ENCODE measurements at places on chromosomes 1 and 21.

- DNase-seq: no peak
These were observed 13.1 kb downstream of the VPS26C start for GRCh38 chr21:37253991-37254390.

DNA sequence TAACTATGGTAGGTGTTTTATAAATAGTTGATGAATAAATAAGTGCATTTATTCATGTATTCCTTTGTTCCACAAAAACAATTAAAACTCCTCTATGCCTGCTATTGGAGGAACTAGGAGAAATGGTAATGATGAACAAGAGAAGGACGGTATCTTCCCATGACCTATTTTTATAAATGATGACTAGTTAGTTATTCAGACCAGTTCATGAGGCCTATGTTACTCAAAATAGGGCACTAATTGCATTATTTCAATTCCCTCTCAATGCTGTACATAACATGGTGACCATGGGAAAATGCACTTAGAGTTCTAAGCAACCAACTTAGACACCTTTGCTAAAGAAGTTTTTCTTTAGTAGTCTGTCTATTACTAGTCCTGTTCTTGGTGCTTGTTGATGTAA is 53.1 kb downstream of the XCL1 start:
- DNase-seq: no peak

DNA sequence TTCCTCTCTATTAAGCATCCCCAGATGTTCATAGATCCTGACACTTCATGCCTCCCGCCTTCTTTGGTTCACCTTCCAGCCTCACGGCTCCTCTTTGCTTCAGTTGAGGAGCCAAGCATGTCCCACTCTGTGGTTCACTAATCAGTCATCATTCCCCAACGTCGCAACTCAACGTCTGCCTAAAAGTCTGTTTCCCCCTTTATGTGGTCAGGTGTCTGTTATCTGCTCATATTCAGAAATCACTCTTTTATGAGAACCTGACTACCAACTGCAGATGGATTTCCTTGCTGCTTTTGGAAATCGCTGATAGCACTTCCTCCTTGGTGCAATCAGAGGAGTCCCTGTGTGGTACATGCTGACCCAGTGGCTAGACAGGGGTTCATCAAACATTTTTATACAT is 94.1 kb upstream of the VANGL1 start:
- DNase-seq: no peak

DNA sequence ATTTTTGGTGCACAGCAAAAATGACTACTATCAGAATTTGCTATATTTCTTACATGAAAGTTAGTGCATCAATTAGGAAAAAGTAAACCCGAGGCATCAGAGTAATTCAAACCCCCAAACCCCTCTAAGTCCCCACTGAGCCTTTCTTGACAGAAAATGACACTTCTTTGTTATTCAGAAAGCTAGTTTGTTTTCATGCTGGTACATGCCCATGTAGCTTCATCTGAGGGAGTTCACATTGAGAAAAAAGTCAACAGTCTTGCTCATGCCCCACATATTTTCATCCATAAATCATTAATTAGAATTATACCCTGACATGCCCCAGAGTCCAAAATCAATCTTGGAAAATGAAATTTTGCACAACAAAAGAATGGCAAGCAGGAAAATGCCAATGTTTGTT is 39.9 kb upstream of the PDC start:
- no peak for DNase-seq

DNA sequence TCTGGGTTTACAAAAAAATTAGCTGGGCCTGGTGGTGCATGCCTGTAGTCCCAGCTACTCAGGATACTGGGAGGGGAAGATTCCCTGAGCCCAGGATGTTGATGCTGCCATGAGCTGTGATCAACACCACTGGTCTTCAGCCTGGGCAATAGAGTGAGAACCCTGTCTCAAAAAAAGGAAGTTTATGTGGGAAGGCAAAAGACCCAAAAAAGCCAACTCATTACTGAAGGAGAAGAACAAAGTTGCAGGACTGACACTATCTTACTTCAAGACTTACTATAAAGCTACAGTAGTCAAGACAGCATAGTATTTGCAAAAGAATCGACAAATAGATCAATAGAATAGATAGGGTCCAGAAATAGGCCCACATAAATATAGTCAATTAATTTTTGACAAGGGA is 9.2 kb upstream of the PTGS2 start:
- no peak for DNase-seq

Measured in urothelium cell line (cell line).